ENCODE measurements at places on chromosomes 2 and 18. TPM values are rescaled to one million over a fixed set of nuclear protein-coding genes. Genes with fewer than 3 reads are reported as not detected.
A peak's percentile ranks its signal among the peaks of the same experiment; 100 is the strongest.

DNA sequence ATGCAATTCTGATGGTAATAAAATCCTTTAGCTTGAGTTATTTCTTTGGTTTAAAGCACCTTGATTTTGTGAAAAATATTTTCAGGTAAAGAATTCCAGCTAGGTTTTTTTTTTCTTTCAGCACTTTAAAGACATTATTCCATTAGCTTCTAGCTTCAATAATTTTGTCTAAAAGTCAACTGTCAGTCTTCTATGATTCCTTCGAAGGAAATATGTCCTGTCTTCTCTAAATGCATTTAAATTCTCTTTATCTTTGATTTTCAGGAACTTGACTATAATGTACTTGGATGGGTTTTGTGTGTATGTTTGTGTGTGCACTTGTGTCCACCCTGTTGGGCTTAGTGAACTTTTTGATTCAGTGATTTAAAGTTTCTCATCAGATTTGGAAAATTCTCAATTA, 4.7 kb downstream of the LONRF2 start:
- DNase-seq = no peak

GRCh38 chr2:30716123-30716900, 90.9 kb downstream of the CAPN13 start:
- DNase-seq = no peak

DNA sequence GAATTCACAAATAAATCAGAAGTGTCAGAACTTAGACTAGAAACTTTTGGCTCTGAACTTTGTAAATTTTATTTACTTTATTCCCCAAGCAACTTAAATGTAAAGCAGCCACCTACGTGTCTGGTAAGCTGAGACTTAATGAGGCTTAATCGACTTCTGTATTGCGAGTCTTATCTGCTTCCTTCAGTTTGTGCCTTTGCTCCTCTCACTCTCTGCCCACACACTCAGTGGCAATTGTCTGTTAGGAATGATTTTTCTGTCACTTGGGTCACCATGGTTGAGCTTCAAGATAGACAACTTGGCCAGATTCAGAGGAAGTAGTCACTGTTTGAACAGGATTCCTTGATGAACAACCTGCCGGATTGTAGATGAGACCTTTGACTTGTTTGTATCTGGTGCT, 691.4 kb upstream of the FSHR start:
- no peak for DNase-seq

GRCh38 chr2:18402831-18403230, 157.6 kb downstream of the RDH14 start:
- DNase-seq = no peak

DNA sequence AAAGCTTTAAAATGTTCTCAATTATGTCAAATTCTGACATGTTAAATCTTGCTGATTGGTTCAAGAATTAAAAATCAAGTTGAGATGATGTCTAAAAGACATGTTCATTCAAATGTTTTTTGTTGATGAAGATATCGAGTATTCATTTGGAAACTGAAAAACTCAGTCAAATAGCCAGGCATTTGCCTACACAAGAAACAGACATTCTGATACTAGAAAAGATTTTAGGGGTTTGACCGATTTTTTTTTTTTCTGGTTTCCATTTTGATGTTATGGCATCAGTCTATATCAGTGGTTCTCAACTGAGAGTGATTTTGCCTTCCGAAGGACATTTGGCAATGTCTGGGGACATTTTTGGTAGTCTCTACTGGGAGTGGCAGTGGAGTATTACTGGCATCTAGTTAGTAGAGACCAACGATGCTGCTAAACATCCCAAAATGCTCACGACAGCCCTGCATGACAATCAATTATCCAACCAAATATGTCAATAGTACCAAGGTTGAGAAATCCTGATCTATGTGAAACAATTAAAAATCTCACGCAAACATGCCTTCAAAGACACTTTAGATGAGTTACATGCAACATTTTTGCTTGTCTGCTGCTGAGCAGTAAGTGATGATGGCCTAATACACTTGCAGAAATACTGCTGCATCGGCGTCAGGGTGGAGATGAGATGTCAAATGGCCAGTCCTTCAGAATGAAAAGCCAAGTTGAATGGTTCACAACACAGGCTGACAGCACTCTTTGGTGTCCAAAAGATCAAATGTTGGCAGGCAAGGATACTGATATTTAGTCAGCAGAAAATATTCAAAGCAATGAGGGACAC, 12.5 kb downstream of the RASGRP3 start:
- no peak for DNase-seq

GRCh38 chr2:213863541-213863940, 547.3 kb upstream of the VWC2L start:
- DNase-seq = no peak

- DNase-seq = no peak
These were observed 27.6 kb downstream of the CTDP1 start for GRCh38 chr18:79707239-79707638.

DNA sequence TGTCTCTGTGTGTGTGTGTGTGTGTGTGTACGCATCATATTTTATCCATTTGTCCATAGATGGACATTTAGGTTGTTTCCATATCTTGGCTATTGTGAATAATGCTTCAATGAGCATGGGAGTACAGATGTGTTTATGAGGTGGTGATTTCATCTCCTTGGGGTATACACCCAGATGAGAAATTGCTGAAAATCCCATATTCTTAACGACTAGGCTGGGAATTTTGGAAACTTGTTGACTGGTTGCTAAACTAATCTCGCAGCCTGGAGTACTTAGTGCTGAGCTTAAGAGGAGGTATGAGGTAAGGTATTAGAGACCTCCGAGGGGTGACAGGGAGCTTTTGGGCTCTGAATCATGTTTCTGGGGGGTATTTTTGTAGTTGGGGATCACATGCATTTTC, 66.0 kb upstream of the SPRED2 start:
- DNase-seq = no peak

- DNase-seq = no peak
These were observed 1533.0 kb downstream of the LRP1B start for GRCh38 chr2:140597836-140598235.

DNA sequence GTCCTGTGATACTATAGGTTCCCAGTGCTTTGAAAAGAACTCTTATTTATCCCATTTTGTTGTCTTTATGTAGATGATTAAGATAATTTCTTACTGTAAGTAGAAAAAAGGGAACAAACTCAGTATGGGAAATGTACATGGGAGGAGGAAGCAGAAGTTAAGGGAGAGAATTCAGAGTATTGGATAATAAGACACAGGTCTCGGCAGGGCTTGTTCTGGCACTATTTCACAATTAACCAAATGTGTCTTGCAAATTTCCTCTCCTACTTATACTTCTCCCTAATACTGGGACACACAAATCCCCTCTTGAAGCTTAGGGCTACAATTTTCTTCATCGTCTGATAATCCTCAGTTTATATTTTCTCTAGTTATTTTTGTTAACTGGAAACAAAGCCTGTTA, 744.0 kb downstream of the ADCYAP1 start:
- DNase-seq = no peak

- no peak for DNase-seq
These were observed 144.6 kb upstream of the SPRED2 start for GRCh38 chr2:65576861-65577601.

DNA sequence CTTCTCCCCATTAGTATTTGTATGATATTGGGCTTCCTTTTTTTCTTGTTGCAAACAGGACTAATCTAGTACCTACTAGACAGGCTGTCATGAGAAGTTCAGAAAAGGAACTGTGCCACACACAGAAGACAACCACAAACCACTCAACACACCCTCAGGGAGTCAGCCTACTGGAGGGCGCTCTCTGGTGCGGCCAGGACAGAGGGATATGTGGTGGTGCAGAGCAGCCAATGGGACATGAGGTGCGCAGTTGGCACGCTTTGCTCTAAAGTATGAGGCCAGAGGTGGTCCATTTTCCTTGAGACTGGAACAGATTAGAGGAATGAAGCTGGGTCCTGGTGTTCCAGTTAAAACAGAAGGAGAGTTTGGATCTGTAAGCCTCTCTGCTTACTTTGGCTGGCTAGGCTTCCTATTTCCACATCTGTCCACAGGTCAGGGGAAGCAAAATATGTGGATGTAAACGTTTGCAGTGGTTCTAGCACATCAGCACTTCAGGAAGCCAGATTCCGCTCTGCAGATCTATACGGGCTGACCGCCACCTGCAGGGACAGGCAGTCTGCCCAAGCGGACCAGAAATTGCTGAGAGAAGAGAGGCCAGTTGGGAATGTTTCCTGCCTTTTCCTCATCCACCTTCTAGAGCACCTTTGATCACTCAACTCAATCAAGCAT, 114.1 kb downstream of the GFPT1 start:
- DNase-seq = no peak

GRCh38 chr2:16186661-16187481, 246.5 kb downstream of the MYCN start:
- no peak for DNase-seq

DNA sequence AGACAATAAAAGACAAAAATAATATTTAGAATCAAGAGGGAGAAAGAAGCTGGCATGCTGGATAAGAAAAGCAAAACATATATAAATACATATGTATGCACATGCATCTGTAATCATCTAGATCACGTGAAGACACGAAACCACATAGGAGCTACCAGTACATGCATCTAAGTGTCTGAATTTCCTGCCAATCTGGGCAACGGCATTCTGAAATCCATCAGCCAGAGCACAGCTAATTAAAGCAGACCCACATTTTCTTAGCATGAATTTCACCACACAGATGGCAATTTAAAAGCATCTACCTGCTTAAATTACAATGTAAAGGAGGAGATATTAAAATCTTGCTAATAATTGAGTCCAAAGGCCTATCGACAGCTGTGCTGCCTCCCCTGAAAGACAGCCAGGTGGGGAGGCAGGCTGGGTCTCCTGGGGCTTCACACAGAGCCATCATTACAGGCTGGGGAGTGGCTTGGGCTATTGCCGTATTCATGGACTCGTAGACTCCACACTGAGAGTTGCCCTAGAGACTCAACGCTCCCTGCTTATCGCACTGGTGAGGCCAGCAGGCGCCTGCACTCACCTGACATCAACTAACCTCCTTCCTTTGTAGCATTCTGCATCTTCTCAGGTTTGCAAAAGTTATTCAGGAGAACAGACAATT, 272.5 kb upstream of the PXDN start:
- DNase-seq = no peak

DNA sequence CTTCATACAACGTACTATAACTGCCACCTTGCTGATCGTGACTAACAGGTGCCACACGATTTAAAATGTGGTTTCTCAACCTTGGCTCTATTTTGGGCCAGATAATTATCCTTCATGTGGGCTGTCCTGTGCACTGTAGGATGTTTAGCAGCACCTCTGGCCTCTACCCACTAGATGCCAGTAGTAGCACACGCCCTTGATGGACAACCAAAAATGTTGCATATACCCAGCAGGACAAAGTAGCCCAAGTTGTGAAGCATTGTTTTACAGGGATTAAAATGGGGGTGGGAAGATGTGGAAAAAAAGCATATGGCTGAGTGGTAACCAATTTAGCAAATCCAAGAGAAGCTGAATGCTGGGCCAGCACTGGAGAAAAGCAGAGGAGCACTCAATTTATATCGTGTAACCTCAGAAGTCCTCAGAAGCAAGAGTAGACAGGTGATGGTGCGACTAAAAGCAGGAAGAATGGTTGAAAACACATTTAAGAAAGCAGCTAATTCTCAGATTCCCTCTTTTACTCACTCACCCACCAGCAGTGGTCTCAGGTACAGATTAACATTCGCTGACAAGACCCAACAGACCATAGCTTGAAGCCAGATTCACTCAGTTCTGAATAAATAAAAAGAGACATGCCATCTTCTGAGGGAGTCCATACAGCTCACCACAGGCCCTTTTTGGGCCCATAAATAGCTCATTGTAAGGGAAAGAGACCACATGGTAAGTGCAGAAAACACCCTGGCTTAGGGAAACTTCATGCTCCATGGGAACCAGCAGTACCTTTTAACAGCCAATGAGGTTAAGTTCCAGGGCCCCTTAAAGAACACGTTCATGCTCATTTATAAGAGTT, 50.6 kb downstream of the RAPH1 start:
- DNase-seq = no peak

DNA sequence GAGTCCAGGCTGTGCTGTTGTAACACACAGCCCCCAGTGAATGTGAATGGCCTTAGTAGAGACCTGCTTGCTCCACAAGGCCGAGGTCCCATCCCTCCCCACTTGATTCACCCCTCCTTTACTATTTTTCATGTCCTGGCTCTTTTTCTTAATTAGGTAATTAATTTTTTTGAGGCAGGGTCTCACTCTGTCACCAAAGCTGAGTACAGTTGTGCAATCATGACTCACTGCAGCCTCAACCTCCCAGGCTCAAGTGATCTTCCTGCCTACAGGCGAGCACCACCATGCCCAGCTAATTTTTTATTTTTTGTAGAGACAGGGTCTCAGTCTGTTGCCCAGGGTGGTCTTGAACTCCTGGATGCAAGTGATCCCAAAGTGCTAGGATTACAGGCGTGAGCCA, 19.3 kb downstream of the FBLN7 start:
- DNase-seq = no peak

DNA sequence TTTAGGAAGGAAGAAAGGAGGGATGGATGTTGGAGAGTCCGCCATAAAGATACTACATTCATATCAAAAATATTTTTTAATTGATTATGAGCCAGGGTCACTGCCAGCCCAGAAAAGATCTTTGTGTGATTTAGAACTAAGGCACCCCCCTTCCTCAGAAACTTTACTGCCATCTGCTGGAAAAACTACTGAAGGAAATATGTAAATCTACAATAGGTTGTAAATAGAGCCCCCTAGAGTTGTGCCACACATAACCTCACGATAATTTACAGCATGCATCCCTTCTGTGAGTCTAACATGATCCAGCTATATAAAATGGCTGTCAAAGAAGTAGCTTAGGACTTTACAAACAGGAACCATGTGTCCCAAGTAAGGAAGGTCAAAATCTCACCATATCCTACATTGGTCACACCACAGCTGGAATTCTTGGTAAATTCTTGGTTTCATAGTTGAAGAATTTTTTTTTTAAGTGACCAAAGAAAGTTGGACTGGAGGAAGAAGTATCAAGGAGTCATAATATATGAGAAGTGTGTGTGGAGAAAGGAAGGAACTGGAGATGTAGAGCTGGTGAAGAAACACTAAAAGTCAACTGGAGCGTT, 152.5 kb downstream of the CYP26B1 start:
- no peak for DNase-seq

GRCh38 chr2:22701561-22702160, 683.3 kb upstream of the KLHL29 start:
- DNase-seq = no peak

GRCh38 chr2:126244937-126245336, 411.0 kb upstream of the GYPC start:
- peak; percentile 5 for DNase-seq

GRCh38 chr2:102603904-102604303, 15.4 kb upstream of the SLC9A2 start:
- no peak for DNase-seq

- no peak for DNase-seq
These were observed 53.8 kb downstream of the HDLBP start for GRCh38 chr2:241261628-241262027.

- no peak for DNase-seq
These were observed 87.2 kb downstream of the LONRF2 start for GRCh38 chr2:100235098-100235497.

PARD3B gene
- polyA plus RNA-seq = 32.0 TPM

CDCA7 gene
- 28.0 TPM for polyA plus RNA-seq

PFN4 gene
- polyA plus RNA-seq = 2.9 TPM

NT5DC4 gene
- 0.13 TPM for polyA plus RNA-seq

SERPINB7 gene
- 0.92 TPM for polyA plus RNA-seq

DUSP19 gene
- 6.8 TPM for polyA plus RNA-seq

NEB gene
- polyA plus RNA-seq = 20.3 TPM

SULT1C4 gene
- 55.5 TPM for polyA plus RNA-seq

FAM124B gene
- polyA plus RNA-seq = 2.1 TPM

PLGLB1 gene
- polyA plus RNA-seq = 5.4 TPM
